ENCODE measurements at places on chromosomes 3 and 15. TPM values are rescaled to one million over a fixed set of nuclear protein-coding genes. Genes with fewer than 3 reads are reported as not detected.

Gene GCHFR
- not detected for total RNA-seq

Gene SNX22
- 4.1 TPM for total RNA-seq

DNA sequence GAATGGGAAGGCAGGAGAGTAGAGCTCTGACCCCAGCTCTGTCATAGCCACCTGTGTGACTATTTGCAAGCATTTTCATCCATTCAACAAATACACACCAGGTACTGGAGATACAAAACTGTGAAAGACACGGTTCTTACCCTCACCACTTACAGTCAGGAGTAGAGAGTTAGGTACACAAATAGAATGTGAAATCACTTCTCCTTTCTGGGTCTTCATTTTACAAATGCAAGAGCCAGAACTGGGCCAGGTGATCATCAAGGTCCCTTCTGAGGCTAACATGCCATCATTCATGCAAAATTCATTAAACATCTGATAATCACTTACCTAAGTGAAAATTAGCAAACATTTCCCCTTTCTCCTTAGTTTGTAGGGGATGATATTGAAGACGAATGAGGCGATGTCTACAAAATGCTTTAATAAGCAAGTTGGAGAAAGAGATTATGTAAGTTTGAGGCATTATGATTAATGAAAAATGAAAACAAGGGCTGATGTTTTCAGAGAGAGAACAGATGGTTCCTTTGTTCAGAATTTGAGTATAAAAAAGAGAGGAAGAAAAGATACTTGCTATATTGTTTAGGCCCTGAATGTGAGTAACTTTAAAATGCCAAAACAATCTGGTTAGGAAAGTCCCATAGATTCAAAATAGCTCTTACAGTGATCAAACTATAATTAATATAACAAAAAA is 88.6 kb downstream of the LPP start:
- no peak for DNase-seq

Gene GUCA1C
- total RNA-seq = not detected

DNA sequence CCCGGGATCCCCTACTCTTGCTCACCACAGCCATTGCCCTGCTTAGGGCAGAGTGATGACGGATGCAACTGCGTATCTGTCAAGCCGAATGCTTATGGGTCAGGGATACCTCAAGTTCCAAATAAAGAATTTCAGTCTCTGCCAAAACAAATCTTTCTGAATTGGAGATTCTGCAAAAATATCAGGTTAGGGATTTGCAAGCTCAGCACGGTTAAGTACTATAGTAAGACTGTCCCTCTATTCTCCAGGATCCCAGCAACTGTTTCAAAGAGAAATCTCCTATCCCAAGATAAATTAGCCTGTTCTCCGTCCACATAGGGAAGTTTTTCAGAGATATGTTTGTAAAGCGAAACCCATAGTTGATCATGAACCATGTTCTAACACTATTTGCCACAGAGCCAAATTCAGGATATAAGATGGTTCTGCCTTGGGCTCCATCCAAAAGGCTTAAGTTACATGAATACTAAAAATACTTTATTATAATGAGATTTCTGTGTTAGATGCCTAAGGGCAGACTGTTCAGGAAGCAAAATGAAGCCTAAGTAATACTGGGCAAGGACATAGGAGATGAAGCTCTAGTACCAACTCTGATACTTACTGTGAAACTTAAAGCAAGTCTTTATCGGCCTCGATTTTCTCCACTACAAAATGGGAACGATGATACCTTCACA is 100.1 kb upstream of the LPP start:
- peak; percentile 43 for DNase-seq

DNA sequence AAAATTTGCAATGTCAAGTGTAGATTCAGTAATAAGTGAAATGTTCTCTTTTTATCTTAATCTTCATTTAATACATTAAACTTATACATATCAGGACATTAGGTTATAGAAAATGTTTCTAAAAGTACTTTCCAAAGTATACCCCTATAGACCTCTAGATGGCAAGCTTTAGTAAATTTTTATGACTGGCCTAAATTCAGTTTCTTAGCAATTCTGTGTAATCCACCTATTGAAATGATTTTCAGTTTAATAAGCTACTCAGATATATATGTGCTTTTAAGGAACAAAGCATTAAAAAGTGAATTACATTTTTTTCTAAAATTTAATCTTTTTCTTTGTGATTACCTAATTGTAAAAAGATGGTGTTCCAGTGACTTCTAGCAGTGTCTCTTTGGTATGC is 342.2 kb downstream of the GBE1 start:
- peak; percentile 22 for DNase-seq

- no peak for DNase-seq
Observed at GRCh38 chr3:181464033-181464694, 247.6 kb upstream of the SOX2 start.

DNA sequence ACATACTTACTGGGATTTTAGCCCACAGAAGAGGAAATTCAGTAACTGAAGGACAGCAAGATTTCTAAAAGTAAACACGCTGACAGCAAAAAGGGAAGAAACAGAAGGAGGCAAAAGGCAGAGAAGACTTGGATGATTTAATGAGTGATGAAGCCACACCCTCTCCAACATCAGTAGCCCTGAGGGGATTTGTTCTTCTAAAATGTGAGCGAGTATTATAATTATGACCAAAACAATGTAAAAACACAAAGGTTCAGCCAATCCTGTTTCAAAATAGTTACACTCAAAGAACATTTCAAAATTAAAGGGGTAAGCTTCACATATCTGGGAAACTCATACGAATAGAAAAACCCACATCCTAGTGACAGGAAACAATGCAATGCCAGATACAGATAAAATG is 25.0 kb downstream of the MCCC1 start:
- DNase-seq = no peak

Gene CD80
- 4.1 TPM for total RNA-seq

- no peak for DNase-seq
Observed at GRCh38 chr3:149417174-149417573, 39.7 kb upstream of the TM4SF1 start.

Gene ANKUB1
- 40.9 TPM for total RNA-seq

GRCh38 chr3:39221141-39221530 is 28.7 kb upstream of the XIRP1 start:
- DNase-seq = no peak

GRCh38 chr3:57078344-57078634 is 17.8 kb downstream of the SPATA12 start:
- DNase-seq = peak; percentile 70

- no peak for DNase-seq
Observed at GRCh38 chr3:131341761-131342160, 39.8 kb upstream of the NUDT16 start.

Gene A4GNT
- total RNA-seq = 0.96 TPM

DNA sequence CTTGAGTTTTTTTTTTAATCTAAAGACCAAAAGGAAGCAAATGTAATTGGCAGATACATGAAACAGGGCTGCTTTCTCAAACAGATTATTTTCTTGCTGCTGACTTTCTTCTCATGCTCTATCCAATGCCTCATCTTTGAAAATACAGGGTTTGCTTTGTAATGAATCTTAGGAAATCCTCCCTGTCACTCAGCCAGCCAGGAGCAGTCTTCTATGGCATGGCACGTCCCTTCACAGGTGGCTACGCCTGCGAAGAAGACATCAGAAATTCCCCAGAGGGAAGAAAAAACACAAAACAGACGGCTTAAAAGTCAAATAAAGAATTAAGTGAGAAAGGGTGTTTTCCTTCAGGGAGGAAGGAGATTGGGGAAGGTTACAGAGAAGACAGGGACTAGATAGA is 242.5 kb downstream of the IGSF11 start:
- no peak for DNase-seq

DNA sequence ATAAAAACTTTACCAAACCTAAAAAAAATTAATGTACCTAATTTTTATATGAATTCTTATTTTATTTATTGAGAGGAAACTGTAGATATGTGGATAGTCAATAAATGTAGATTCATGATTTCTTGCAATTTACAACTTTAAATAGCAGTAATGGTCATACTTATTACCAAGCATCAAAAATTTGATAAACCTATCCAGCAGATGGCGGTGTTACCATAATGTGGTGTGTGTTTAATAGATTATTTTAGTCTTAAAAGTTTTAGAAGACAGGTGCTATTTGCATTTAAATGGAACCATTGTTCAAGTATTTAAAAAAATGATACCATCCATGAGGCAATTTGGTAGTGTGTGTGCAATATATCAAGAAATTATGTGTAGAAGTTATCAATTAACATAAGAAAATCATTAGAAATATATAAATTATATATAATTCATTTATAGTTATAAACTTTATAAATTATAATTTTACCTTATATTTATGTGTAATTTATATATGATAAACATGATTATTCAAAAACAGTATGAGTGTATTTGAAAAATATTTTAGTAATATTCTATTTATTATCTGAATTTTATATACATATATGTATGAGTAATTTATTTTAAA is 176.0 kb upstream of the BCHE start:
- DNase-seq = peak; percentile 27

DNA sequence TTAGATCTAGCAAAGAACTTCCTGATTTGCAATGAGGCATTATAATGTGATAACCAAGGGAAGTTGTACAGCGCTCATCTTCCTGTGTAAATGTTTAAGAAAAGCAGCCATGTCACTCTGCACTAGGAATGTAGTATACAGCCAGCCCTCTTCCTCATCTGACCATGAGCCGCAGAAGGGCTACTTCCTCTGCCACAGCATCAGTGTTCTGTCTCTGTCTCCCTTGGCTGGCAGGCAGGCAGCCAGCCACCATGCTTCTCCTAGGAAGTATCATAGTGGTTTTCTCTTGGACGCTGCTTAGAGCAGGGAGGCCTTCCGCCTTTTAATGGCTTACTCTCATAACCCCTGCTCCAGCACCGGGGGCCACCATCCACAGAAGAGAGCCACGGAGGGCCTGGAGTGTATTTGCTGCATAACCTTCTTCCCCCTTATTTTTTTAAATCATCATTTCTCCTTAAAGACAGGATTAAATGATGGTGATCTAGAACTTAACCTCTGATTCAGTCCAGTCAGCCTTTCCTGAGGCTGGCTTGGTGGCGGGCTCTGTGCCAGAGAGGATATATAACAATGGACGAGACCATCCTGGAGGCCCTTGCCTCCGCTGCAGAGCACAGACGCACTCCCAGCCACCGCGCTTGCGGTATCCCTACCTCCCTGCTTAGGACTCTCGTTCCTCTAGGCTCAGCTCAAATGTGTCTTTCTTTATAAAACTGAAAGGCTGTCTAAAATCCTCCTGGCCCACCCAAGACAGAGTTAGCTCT is 57.3 kb upstream of the PLXNA1 start:
- peak; percentile 19 for DNase-seq

Measured in umbilical cord (tissue), 2 donors.